ENCODE measurements at places on chromosomes 12 and 14. TPM values are rescaled to one million over a fixed set of nuclear protein-coding genes. Genes with fewer than 3 reads are reported as not detected.

Gene FGF23
- not detected for total RNA-seq

Gene RERGL
- total RNA-seq, result 9.8 TPM

Gene HSP90B1
- 213 TPM for total RNA-seq

Gene PLA2G1B
- not detected for total RNA-seq

Gene INHBE
- total RNA-seq, result not detected

- H3K4me3 ChIP-seq, result no peak overlapping the region
- no peaks in the 10 kb centered on the region for H3K36me3 ChIP-seq
- no peaks in the 10 kb centered on the region for H3K4me1 ChIP-seq
- H3K27me3 ChIP-seq, result no peaks in the 10 kb centered on the region
- H3K27ac ChIP-seq, result no peak overlapping the region
Observed at GRCh38 chr12:131449027-131449426, 261.9 kb upstream of the SFSWAP start.

DNA sequence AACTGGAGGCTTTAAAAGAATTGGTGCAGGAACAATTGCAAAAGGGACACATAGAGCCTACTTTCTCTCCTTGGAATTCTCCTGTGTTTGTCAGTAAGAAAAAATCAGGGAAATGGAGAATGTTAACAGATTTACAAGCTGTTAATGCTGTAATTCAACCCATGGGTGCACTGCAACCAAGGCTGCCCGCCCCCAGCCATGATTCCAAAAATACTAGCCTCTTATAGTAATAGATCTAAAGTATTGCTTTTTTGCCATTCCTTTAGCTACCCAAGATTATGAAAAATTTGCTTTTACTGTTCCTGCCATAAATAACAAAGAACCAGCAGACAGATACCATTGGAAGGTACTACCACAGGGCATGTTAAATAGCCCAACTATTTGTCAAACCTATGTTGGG lies 15.3 kb upstream of the OR8S1 start:
- H3K36me3 ChIP-seq, result no peaks in the 10 kb centered on the region
- H3K27me3 ChIP-seq, result no peaks in the 10 kb centered on the region
- H3K4me3 ChIP-seq, result no peak overlapping the region

DNA sequence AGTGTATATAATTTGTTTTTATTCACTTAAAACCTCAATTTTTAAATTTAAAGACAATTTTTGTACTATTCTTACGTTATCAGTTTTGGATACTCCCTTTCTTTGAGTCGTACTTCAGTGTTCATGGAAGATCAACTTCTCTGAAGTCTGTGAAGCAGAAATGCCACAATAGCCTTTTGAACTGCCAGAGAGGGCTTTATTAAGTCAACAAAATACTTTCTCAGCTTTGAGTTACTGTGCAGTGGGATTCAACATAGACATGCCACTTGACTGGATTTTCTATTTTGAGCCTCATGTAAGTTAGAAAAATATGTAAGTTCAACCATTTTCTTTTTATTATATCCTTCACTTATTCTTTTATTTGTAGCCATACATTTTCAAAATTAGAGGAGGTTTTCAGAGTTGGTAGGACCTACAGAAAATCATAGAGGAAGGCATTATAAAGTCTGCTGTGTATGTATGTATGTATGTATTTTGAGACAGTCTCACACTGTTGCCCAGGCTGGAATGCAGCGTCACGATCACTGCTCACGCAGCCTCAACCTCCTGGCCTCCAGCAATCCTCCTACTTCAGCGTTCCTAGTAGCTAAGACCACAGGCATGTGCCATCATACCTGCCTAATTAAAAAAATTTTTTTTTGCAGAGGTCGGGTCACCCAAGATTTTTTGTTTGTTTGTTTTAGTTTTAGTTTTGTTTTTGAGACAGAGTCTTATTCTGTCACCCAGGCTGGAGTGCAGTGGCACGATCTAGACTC lies 31.3 kb upstream of the BCAT1 start:
- H3K27me3 ChIP-seq, result no peaks in the 10 kb centered on the region
- H3K36me3 ChIP-seq, result no peaks in the 10 kb centered on the region
- no peaks in the 10 kb centered on the region for H3K4me1 ChIP-seq
- H3K4me3 ChIP-seq, result no peak overlapping the region
- H3K27ac ChIP-seq, result no peak overlapping the region

DNA sequence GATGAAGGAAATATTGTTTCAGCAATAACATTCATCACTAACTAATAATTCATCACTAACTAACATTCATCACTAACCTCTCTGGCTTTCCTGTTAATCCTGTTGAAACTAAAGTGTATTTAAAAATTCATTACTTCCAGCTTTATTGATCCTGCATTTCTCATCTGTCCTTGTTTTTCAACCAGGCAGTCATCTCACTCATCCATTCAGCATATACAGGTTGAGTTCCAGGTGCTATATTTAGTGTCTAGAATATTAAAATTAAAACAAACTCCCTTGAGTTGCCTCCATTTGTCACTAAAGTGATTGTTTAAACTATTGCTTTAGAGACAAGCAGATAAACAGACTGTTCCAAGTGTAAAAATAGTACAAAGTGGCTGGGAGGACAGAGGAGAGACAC lies 58.1 kb downstream of the ATXN7L3B start:
- H3K36me3 ChIP-seq, result no peaks in the 10 kb centered on the region
- no peak for DNase-seq
- no peak overlapping the region for H3K4me3 ChIP-seq
- no peaks in the 10 kb centered on the region for H3K4me1 ChIP-seq
- no peak overlapping the region for H3K27ac ChIP-seq

DNA sequence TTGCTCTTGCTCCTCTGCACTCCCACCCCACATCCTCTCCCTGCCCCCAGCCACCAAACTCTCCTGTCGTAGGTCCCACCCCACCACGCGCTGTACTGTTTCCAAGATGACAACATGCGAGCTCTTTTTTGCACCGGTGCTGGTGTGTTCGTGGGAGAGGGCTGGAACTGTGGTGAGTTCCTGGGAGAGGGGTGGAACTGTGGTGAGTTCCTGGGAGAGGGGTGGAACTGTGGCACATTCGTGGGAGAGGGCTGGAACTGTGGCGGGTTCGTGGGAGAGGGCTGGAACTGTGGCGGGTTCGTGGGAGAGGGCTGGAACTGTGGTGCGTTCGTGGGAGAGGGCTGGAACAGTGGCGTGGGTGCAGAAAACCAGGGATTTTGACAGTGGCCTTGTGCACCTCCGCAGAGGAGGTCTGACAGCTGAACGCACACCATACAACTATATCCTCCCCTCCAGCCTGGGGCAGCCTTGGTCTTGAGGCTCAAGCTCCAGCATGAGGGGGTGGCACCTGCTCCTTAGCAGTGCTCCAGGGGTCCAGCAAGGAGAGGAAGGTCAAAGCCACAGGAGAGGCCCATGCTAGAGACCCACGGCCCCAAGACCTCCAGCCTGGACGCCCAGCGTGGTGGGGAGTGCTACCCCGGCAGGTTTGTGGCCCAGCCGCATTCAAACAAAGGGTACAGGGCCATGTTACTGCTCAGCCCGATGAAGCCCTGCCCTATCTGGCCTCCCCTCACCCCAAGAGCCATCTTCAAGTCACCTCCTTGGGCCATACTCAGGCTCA lies 50.1 kb downstream of the ACTN1 start:
- no peaks in the 10 kb centered on the region for H3K4me1 ChIP-seq
- peaks cover 17% of the 10 kb centered on the region for H3K36me3 ChIP-seq
- H3K27me3 ChIP-seq, result no peaks in the 10 kb centered on the region
- H3K27ac ChIP-seq, result no peak overlapping the region
- H3K4me3 ChIP-seq, result no peak overlapping the region
- no peak for DNase-seq
